ENCODE measurements at places on chromosomes 2 and 18.

DNA sequence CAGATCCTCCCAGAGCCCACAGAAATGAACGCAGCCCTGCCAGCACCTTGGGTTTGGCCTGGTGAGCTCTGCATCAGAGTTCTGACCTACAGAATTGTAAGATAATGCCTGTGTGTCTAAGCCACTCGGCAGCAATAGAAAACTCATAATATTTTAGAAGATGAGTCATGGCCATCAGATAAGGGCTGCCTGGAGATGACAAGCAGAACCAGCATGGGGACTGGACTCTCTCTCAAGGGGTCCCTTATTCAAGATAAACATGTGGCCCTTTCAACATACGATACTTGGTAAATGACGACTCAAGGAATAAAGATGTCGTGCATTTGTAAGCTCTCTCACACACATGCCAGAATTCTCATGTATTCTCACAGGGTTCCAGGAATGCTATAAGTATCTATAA is 8.5 kb upstream of the AGAP1 start:
- no peak for DNase-seq

GRCh38 chr2:176148751-176149421 is 2.5 kb upstream of the HOXD4 start:
- DNase-seq, result no peak

DNA sequence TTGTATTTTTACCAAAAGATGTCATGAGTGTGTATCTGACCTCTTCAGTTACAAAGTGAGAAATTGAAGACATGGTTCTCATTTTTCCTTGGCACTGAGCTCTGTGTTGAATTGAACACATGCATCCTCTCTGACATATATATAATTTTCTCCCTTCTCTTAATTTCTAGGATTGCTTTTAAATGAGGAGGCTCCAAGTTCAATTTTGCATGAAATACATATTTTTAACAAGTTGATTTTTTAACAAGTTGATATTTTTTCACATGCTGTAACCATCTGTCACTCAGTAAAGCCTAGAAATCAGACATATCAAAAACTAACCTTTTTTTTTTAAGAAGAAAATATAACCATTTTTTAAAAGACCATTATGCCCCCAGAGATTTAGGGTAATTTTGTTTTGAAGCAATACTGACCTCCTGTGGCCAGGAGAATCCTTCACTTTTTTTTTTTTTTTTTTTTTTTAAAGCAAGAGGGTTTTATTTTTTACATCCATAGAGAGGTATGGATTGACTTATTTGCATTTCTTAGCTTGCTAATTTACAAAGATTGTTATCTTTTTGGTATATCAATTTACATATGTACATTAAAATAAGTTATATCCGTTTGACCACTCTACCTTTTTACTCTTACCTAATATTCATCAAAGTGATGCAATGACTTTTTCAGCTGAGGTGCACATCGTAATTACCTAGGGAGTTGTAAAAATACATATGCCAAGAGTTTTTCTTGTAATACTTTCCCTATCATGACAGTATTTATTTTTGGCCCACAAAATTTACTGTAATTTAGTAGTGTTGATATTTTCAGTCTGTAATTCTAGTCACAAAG is 161.8 kb downstream of the SOCS6 start:
- no peak for DNase-seq

DNA sequence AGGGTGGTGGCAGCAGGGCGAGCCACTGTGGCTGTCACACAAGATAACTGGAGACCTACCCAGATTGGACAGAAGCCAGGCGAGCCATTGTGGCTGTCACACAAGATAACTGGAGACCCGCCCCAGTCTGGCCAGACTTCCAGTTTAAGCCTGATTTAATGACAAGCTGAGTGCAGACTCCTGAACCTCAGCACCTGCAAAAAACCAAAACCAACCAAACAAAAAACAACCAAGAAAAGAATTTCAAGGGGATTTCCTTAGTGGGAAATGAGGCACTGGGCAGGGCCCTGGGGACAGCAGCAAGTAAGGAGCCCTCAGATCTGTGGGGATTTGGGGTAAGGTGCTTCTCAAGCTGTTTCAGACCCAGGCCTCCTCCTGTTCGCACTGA is 95.2 kb upstream of the BOD1L2 start:
- no peak for DNase-seq

- DNase-seq, result no peak
Observed at GRCh38 chr2:68824831-68825230, 46.4 kb downstream of the BMP10 start.

DNA sequence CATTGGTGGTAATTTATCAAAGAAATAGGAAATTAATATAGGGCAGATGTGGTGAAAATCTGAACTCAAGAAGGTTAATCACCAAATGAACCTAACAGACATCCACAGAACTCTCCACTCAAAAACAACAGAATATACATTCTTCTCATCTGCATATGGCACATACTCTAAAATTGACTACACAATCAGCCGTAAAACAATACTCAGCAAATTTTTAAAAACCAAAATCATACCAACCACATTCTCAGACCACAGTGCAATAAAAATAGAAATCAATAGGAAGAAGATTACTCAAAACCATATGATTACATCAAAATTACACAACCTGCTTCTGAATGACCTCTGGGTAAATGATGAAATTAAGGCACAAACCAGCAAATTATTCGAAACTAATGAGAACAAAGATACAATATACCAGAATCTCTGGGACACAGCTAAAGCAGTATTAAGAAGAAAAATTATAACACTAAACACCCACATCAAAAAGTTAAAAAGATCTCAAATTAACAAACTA is 31.0 kb downstream of the RBM43 start:
- no peak for DNase-seq

GRCh38 chr2:204545861-204546735 is 823 bp downstream of the PARD3B start:
- no peak for DNase-seq

DNA sequence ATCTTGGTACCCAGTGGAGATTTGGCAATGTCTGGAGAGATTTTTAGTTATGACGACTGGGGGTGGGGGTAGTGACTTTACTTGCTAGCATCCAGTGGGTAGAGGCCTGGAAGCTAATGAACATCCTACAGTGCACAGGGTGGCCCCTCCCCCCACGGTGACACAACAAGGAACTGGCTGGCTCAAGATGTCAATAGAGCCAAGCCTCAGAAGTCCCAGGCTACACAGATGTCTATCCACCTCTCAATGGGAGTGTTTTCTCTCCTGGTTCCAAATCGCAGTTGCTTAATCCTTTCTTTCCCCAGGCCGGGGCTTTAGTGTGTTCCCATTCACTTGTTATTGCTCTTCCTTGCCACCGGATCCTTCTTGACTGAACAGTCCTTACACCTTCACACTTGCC is 9.3 kb upstream of the CCBE1 start:
- DNase-seq, result no peak

DNA sequence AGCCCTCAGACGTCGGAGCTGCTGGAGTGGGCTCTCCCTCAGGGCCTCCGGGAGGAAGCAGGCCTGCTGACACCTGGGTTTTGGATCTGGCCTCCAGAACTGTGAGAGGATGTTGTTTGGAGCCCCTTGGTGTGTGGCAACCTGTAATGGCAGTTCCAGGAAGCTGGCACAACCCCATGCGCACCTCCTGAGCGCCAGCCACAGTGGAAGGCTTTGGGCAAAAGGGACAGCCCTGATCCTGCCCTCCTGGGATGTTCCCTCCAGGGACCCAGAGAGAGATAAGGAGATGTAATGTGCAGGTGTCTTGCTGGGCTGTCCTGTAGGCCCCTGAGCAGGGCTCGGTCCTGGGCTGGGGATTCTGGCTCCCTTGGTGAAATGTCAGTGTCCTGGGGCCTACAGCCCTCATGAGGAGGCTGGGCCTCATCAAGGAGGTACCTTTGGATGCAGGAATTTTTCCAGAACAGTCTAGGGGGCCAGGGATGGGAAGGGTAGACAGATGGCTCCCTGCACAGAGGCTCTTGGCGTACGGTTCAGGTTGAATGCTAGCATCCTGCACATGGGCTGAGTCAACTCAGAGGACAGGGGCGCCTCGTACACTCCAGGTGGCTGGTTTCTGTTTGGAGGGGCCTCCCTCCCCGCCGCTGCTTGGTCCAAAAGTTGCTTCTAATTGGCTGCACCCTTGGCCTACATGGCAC is 61.1 kb downstream of the ASB1 start:
- no peak for DNase-seq

- no peak for DNase-seq
Observed at GRCh38 chr2:205715831-205716525, 33.7 kb downstream of the NRP2 start.

GRCh38 chr18:35998967-35999366 is 26.5 kb downstream of the RMP24 start:
- no peak for DNase-seq

Data from hypothalamus (tissue), 51 donors.